Stimulated activated CD4-positive, alpha-beta T cell treated with anti-CD3 and anti-CD28 coated beads, Interleukin-4, amount 100 ng/mL, for 48 hours (primary cell): ENCODE measurements at places on chromosomes 7 and 10.

- no peak for DNase-seq
Measured at GRCh38 chr7:126450269-126450671, 802.5 kb downstream of the GRM8 start.

GRCh38 chr10:84685047-84685660 is 356.8 kb downstream of the CCSER2 start:
- DNase-seq, result no peak

DNA sequence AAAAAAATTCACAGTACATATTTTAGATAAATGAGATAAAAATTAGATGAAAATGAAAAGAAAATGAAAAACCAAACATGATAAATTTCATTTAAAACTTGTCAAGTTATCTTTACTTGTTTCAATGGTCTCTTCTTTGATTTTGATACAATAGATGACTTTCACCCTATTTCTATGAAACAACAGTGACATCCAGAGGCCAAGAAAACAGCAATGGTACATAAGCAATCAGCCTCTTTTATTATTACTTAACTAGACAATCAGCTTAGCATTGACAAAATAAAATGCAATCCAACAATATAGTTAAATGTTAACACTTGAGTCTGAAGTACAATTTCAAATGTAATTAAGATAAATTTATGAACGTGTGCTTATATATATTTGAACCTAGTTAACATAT is 74.8 kb upstream of the GPR37 start:
- no peak for DNase-seq

DNA sequence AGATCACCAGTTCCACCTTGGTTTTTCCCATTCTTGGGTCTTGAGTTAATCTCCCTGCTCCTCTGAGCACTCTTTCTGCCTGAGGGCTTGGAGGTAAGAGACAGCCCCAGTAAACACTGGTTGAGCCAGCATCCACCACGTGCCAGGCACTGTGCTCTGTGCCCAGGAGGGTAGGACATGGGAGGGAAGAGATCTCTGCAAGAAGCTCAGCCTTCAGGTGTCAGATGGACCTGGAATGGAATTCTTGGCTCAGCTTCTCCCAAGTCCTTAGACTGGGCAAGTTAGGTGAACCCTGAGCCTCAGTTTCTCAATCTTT is 2.5 kb downstream of the ZYX start:
- DNase-seq, result no peak

GRCh38 chr7:141418066-141418465 is 133.1 kb upstream of the AGK start:
- no peak for DNase-seq

- DNase-seq, result no peak
Measured at GRCh38 chr7:157693521-157694375, 356.9 kb downstream of the DNAJB6 start.

DNA sequence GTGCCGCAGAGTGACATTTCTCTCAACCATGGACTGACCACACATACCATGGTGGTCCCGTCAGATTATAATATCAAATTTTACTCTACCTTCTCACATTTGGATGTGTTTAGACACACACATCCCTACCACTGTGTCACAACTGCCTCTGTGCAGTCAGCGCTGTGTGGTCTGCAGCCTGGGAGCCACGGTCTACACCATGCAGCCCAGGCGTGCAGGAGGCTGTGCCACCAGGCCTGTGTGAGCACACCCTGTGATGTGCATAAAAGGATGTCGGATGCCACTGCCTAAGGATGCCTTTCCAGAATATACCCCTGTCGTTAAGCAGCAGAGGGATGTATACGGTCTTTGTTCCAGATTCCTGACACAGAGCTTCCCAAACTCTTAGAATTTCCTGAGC is 150.4 kb downstream of the TCERG1L start:
- no peak for DNase-seq

- no peak for DNase-seq
Measured at GRCh38 chr10:49113741-49114141, 1.6 kb downstream of the VSTM4 start.

- no peak for DNase-seq
Measured at GRCh38 chr10:77492368-77492994, 145.1 kb downstream of the KCNMA1 start.

DNA sequence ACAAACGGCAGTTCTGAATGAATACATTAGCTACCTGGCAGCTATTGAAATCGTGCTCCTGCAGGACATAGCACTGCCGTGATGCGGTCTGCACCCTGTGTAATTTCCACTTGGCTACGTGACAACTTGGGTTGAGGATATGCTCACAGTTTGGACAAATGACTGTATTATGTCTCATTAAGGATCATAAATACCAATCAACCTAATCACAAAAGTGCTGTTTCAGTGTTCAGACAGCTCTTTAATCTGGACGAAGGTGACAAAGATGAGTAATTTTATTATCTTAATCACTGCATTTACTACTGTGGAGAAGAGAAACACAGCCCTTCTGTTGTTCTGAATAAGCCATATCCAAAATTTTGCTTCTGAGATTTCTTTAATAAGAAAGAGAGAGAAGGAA is 210.8 kb upstream of the PFKP start:
- no peak for DNase-seq

GRCh38 chr7:21030237-21030871 is 243.7 kb upstream of the SP8 start:
- no peak for DNase-seq

- no peak for DNase-seq
Measured at GRCh38 chr7:23788843-23789242, 78.8 kb downstream of the STK31 start.

DNA sequence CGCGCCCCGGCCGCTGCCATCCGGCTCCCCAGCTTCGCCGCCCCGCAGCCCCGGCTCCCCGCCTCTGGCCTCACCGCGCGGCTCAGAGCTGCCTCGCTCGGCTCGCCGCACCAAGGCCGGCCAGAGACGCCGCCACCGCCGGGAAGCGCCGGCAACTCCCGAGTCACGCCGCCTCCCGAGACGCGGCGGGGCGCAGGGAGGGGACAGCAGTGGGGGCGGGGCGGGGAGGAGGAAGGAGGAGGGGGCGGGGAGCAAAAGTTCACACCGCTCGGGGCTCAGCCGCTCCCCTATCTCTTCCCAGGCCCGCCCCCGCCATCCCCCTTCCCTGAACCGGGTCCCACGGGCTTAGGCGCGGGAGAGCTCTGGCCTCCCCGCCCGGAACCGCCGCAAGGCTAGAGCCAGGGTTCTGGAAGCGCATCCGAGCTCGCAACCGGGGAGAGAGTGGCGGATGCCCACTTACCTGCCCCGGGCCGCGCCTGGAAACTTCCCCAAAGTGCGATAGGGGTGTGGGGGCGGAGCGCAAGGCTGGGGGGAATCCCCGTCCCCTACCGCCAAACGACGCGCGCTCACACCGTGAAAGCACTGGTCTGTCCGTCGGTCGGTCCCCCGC is 1.0 kb downstream of the CHST15 start:
- DNase-seq, result peak; percentile 19

DNA sequence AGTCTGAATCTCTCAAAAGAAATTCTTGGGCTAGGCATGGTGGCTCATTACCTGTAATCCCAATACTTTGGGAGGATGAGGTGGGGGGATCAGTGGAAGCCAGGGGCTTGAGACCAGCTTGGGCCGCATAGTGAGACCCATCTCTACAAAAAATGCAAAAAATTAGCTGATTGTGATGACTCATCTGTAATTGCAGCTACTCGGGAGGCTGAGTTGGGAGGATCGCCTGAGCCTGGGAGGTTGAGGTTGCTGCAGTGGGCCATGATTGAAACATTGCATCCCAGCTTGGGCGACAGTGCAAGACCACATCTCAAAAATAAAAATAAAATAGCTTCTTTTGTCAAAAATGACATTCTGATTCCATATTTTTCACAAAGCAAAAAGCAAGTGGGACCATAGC is 644.8 kb upstream of the FOXK1 start:
- DNase-seq, result no peak

GRCh38 chr10:83536426-83536825 is 602.9 kb upstream of the GHITM start:
- DNase-seq, result no peak

DNA sequence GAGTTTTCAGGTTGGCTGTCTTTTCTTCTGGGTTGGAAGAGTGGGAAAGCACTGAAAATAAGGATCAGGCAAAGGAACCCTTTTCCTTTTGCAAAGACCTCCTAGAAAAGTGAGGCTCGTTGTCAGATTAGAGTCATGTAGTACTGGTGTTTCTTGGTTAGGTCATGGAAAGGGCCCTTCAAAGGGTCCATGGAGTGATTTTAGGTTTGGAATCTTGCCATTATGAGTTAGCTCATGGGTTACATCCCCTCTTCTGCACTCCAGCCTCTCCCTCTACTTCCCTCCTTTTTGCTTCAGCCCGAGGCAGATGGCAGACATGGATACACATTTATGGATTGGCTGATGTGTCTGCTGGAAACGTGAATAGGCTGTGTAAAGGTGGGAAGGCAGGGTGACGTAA is 47.0 kb downstream of the CREB5 start:
- no peak for DNase-seq
